Mesothelial cell of epicardium (in vitro differentiated cells): ENCODE measurements at places on chromosomes 6 and 20. TPM values are rescaled to one million over a fixed set of nuclear protein-coding genes. Genes with fewer than 3 reads are reported as not detected.

- H3K36me3 ChIP-seq = no peaks in the 10 kb centered on the region
- no peak overlapping the region for H3K4me3 ChIP-seq
- H3K4me1 ChIP-seq = no peaks in the 10 kb centered on the region
- peaks cover 23% of the 10 kb centered on the region for H3K27me3 ChIP-seq
- H3K27ac ChIP-seq = no peak overlapping the region
These were observed 78.0 kb downstream of the DLGAP4 start for GRCh38 chr20:36384022-36384619.

DNA sequence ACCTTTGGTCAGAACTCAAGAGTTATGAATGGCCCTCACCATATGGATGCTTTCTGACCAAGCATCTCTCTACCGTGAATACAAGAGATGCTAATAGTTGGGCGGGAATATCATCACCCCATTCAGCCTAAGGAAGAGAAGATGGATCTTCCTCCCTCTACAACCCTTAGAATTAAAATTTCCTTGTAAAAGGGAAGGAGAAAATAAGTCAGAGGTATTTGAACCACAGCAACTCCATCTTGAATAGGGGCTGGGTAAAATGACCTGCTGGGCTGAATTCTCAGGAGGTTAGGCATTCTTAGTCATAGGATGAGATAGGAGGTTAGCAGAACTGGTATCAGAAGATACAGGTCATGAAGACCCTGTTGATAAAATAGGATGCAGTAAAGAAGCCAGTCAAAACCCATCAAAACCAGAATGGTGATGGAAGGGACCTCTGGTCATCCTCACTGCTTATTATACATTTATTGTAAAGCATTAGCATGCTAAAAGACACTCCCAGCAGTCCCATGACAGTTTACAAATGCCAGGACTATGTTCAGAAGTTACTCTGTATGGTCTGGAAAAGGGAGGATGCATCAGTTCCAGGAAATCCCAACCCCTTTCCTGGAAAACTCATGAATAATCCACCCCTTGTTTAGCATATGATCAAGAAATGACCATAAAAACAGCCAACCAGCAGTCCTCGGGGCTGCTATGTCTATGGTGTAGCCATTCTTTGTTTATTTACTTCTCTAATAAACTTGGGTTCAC is 101.2 kb downstream of the DTNBP1 start:
- DNase-seq = no peak
- no peak overlapping the region for H3K4me3 ChIP-seq
- no peaks in the 10 kb centered on the region for H3K27me3 ChIP-seq
- no peak overlapping the region for H3K27ac ChIP-seq
- peaks cover 2% of the 10 kb centered on the region for H3K36me3 ChIP-seq

- H3K4me1 ChIP-seq = no peaks in the 10 kb centered on the region
- H3K36me3 ChIP-seq = no peaks in the 10 kb centered on the region
- H3K27ac ChIP-seq = no peak overlapping the region
- H3K4me3 ChIP-seq = no peak overlapping the region
- DNase-seq = no peak
- peaks cover 2% of the 10 kb centered on the region for H3K27me3 ChIP-seq
These were observed 922.8 kb upstream of the MAP3K7 start for GRCh38 chr6:91509711-91510110.

GRCh38 chr20:37189416-37190016 is 10.2 kb upstream of the MROH8 start:
- peaks cover 31% of the 10 kb centered on the region for H3K36me3 ChIP-seq
- H3K4me1 ChIP-seq = peaks cover 6% of the 10 kb centered on the region
- no peak overlapping the region for H3K4me3 ChIP-seq
- no peak for DNase-seq
- H3K27ac ChIP-seq = no peak overlapping the region
- no peaks in the 10 kb centered on the region for H3K27me3 ChIP-seq

GRCh38 chr20:35661053-35661452 is 3.6 kb downstream of the CPNE1 start:
- peak overlapping the region; percentile 86 for H3K27ac ChIP-seq
- no peak for DNase-seq
- H3K27me3 ChIP-seq = no peaks in the 10 kb centered on the region
- peaks cover 3% of the 10 kb centered on the region for H3K36me3 ChIP-seq
- H3K4me3 ChIP-seq = peak overlapping the region; percentile 95

GRCh38 chr20:39107741-39108140 is 145.6 kb downstream of the DHX35 start:
- no peak for DNase-seq
- H3K4me3 ChIP-seq = no peak overlapping the region
- H3K27ac ChIP-seq = no peak overlapping the region
- peaks cover 8% of the 10 kb centered on the region for H3K4me1 ChIP-seq

GRCh38 chr20:38751360-38751976 is 3.2 kb downstream of the ACTR5 start:
- no peaks in the 10 kb centered on the region for H3K27me3 ChIP-seq
- H3K27ac ChIP-seq = no peak overlapping the region
- no peak for DNase-seq
- H3K36me3 ChIP-seq = peaks cover 17% of the 10 kb centered on the region
- H3K4me3 ChIP-seq = no peak overlapping the region

- H3K36me3 ChIP-seq = peaks cover 25% of the 10 kb centered on the region
- no peak overlapping the region for H3K4me3 ChIP-seq
- H3K4me1 ChIP-seq = peaks cover 2% of the 10 kb centered on the region
- no peak overlapping the region for H3K27ac ChIP-seq
- DNase-seq = no peak
These were observed 142.6 kb downstream of the ARHGAP18 start for GRCh38 chr6:129567374-129567773.

The KIF25 gene
- total RNA-seq = 0.47 to 1.6 TPM (median 0.95 TPM) in 3 replicates

DNA sequence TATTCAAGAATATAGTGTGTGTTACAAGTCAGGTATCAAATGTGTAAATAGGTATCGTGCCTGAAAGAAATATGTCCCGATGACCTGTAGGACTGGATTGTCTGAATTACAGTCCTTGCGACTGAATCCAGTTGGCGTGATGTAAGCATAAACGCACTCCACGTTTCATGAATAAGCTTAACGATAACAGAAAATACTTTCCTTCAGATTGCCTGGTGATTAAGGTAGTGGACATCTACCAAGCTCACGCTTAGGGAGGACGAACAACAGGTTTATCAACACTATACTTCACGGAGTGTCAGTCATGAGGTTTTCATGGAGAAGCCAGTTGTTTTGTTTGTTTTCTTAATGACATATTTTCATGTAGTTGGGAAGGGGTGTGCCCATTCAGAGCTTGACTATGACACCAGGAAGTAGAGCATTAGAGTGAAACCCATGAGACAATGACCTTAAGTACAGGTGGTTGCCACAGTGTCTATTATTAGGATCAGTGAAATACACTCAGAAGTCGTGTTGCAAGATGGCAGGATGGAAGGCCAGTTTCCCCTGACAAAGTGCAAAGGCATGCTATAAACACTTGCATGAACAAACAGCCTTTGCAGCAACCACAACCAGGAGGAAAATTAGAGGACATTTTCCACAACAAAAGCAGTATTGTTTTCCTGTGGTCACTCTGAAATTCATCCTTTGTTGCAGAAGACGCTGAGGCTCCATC is 305.8 kb upstream of the PRDM1 start:
- H3K4me1 ChIP-seq = no peaks in the 10 kb centered on the region
- DNase-seq = no peak
- no peak overlapping the region for H3K4me3 ChIP-seq

DNA sequence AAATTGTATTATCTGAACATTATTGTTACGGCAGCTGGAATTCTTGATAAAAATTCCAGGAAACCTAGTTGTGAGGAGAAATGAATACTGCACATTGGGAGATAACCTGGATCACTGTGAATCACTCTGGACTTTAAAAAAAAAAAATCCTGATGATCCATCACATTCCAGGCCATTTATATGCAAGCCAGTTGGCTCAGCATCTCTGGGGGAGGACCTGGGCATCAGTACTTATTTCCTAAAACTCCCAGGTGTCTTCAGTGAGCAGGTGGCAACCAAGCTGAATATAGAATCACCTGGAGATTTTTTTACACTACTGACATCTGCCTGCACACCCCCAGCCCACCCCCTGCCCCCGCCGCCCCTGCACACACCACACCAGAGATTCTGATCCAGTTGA is 39.1 kb upstream of the SIRT5 start:
- peaks cover 9% of the 10 kb centered on the region for H3K4me1 ChIP-seq
- DNase-seq = no peak
- no peaks in the 10 kb centered on the region for H3K27me3 ChIP-seq
- H3K36me3 ChIP-seq = no peaks in the 10 kb centered on the region

GRCh38 chr6:37867756-37868446 is 48.4 kb downstream of the ZFAND3 start:
- H3K36me3 ChIP-seq = peaks cover 19% of the 10 kb centered on the region
- H3K4me1 ChIP-seq = peaks cover 27% of the 10 kb centered on the region
- no peaks in the 10 kb centered on the region for H3K27me3 ChIP-seq
- H3K27ac ChIP-seq = peak overlapping the region; percentile 62
- DNase-seq = no peak

The SLC22A1 gene
- 1.8 to 2.4 TPM (median 2.0 TPM) in 3 replicates for total RNA-seq

DNA sequence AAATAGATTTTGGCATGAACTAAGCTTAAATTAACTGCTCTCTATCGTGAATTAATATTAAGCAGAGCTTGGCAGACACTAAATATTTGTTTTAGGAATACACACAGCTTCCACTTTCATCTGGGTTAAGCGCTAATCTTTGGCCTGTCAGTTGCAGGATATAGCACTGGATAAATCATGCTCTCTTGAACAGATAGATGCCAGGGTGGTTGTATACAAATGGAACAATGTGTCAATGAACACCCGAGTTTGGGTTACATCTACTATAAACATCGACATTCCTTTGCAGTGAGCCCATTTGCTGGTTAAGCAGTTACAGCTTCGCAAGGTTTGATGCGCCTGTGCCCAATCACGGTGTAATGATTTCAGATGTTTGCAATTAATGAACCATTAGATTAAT is 338.2 kb upstream of the ZFP64 start:
- no peak for DNase-seq
- no peak overlapping the region for H3K27ac ChIP-seq
- no peak overlapping the region for H3K4me3 ChIP-seq
- H3K36me3 ChIP-seq = no peaks in the 10 kb centered on the region
- peaks cover 32% of the 10 kb centered on the region for H3K27me3 ChIP-seq
- H3K4me1 ChIP-seq = peaks cover 8% of the 10 kb centered on the region

The OLIG3 gene
- total RNA-seq = 0.27 to 0.35 TPM (median 0.34 TPM) in 3 replicates

The ZC2HC1B gene
- total RNA-seq = 0.29 TPM in 1 of 3 replicates, not detected in the others

The ERVFRD-1 gene
- total RNA-seq = 0.20 to 0.25 TPM (median 0.23 TPM) in 3 replicates

The PCSK2 gene
- total RNA-seq = 0.29 to 0.38 TPM (median 0.35 TPM) in 3 replicates

The MEI4 gene
- 1.2 to 1.5 TPM (median 1.3 TPM) in 3 replicates for total RNA-seq

- no peak overlapping the region for H3K27ac ChIP-seq
- no peaks in the 10 kb centered on the region for H3K27me3 ChIP-seq
- no peak overlapping the region for H3K4me3 ChIP-seq
These were observed 108.9 kb downstream of the MANEA start for GRCh38 chr6:95686272-95686671.

The PSORS1C1 gene
- 0.29 to 1.1 TPM (median 0.72 TPM) in 3 replicates for total RNA-seq

The LRRN4 gene
- 75.4 to 89.5 TPM (median 78.8 TPM) in 3 replicates for total RNA-seq

The DPPA5 gene
- total RNA-seq = not detected in 3 replicates

DNA sequence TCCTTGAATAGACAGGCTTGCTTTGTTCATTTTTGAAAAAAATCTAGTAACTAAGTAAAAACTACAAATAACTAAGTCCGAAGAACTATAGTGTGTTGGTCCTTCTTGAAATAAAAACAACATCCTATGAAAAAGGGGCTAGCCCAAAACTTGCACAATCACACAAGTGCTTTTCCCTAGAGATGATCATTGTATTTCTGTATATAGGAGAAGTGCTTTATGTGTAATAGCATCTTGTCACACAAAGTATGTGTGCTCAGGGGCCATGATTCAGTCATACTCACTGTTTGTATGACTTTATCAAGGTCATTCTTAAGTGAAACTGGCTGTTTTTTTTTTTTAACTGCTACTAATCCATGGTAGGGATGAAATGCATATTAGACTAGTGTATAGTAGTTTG is 179.8 kb downstream of the DTNBP1 start:
- H3K36me3 ChIP-seq = peaks cover 9% of the 10 kb centered on the region
- no peak for DNase-seq
- no peaks in the 10 kb centered on the region for H3K27me3 ChIP-seq
- H3K4me1 ChIP-seq = peaks cover 17% of the 10 kb centered on the region

DNA sequence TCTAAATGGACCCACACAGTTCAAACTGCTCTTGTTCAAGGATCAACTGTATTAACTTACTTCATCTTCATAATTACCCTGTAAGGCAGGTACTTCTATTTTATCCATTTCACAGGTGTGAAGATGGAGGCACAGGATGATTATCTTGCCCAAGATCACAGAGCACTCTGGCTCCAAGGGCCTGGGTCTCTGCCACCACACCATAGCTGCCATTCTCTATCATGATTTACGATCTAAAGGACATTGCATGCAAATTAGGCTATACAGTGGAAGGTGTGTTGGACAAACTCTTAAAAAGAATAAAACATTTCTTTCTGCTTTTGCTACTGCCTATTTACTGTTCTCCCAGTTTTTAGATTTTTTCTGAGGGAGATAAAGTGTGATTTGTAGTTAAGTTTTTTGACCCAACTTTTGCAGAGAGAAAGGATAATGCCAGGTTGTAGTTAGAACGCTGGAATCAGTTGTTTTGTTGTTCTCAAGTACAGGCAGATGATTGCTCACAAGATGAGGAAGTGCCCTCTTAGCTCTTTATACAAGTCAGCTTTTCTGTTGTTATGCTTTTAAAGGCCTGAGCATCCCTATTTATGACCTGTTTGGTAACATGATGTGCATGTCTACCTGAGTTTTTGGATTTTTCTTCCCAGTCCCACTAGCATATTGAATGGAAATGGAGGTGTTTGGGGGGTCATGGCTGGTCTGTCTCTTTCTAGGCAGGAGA is 247.9 kb downstream of the ZFAND3 start:
- peaks cover 19% of the 10 kb centered on the region for H3K36me3 ChIP-seq
- no peaks in the 10 kb centered on the region for H3K27me3 ChIP-seq
- H3K4me1 ChIP-seq = peaks cover 36% of the 10 kb centered on the region
- no peak for DNase-seq

GRCh38 chr6:87667032-87667431 is 35.0 kb downstream of the AKIRIN2 start:
- no peaks in the 10 kb centered on the region for H3K4me1 ChIP-seq
- H3K27me3 ChIP-seq = no peaks in the 10 kb centered on the region
- H3K36me3 ChIP-seq = peaks cover 16% of the 10 kb centered on the region
- no peak overlapping the region for H3K4me3 ChIP-seq
- DNase-seq = no peak

The SLC26A8 gene
- total RNA-seq = 0.27 to 0.38 TPM (median 0.29 TPM) in 3 replicates

DNA sequence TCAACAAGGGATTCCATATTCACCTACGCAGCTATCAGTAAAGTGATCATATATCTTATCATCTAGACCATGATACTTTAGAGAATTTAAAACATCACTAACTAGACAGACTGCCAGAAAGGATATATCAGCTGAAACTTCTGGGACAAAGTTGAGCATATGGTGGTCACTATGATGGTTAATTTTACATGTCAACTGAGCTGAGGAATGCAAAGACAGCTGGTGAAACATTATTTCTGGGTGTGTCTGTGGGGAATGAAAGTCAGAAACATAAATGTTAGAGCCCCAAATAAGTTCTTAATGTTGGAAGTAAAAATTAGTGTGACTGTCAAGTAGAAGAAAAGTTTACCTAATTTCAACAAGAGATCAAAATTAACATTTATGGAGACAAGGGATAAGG is 440.0 kb upstream of the IRAK1BP1 start:
- H3K4me1 ChIP-seq = no peaks in the 10 kb centered on the region
- H3K4me3 ChIP-seq = no peak overlapping the region
- no peaks in the 10 kb centered on the region for H3K27me3 ChIP-seq
- H3K27ac ChIP-seq = no peak overlapping the region
- DNase-seq = no peak

The LY86 gene
- not detected in 3 replicates for total RNA-seq
